Activated effector memory CD4-positive, alpha-beta T cell treated with Interleukin-2 at 50 U/mL for 16 hours (primary cell): ENCODE measurements at places on chromosomes 1 and 21.

- DNase-seq, result no peak
Measured at GRCh38 chr1:54833121-54833520, 32.0 kb upstream of the TTC22 start.

GRCh38 chr21:36385233-36386030 is at the start of gene CHAF1B:
Gene CHAF1B (plus strand): TSS chr21:36385392. CDS start chr21:36386137, 745 bp downstream.
- DNase-seq, result peak; percentile 70

DNA sequence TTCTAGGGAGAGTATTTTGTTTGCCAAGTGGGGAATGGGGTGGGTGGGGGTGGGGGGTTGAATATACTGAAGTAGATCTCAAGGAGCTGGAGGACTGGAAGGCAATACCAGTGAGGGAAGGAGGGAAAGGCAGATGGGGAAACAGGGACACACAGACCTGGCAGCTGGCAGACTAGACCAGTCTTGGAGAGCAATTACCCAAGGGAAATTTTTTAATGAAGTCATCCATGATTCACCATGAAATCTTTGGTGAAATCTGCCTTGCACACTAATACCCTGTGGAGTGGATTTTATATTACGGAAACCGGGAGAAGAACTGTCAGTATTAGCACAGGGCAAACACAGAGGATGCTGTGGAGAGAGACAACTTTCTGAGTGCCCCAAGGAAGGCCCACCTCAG is 29.7 kb upstream of the MARK1 start:
- DNase-seq, result no peak

GRCh38 chr1:234206651-234207284 is 166.5 kb upstream of the COA6 start:
- DNase-seq, result no peak

DNA sequence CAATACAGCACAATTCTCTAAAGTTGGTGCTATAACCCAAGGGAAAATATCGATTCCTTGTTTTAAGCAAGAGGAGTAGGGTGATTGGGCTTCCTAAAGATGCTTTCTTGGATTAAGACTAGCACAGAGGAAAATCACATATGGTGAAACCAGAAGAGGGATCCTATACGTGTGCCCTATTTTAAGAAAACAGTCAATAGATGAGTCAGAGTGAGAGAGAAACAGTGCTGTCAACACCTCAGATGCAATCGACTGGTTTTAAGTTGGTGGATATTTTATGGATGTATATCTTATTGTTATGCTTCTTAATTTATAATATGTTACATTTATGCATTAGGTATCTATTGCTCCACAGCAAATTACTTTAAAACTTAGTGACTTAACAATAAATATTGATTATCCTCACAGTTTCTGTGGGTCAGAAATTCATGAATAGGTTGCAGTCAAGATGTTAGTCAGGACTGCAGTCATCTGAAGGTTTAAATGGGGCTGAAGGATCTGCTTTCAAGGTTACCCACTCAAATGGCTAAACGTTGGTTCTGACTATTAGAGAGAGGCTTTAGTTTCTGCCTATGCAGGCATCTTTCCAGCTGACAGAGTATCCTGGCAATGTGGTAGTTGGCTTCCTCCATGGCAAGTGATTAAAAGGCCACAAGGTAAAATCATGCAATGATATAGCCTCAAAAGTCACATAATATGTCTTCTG is 61.6 kb upstream of the DEPDC1 start:
- DNase-seq, result no peak

DNA sequence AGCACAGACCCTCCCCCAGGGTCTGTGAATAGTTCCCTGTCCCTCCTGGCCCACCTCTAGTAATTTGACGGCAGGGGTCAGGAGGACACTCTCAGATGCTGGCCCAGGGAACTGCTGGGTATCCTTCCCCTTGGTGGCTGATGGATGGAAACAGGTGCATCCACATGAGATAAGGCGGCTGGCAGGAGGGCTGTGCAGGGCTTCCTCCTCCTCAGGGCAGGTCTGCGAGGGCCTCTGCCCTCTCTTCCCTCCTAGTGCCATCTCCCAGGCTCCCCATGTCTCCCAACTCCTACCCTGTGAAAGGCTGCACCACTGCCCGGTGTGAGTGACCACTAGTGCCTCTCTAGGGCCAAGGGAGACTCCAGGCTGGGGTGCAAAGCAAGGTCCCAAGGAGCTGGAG is 123.9 kb downstream of the GLIS1 start:
- DNase-seq, result no peak
